ENCODE measurements at places on chromosomes 7 and 10. TPM values are rescaled to one million over a fixed set of nuclear protein-coding genes. Genes with fewer than 3 reads are reported as not detected.

- no peak for DNase-seq
These were observed 32.5 kb downstream of the NUB1 start for GRCh38 chr7:151374139-151374538.

Gene DLG5
- 22.6 TPM for total RNA-seq

Gene SPRN
- not detected for total RNA-seq

Gene PRKAR2B
- total RNA-seq = 10.6 TPM

DNA sequence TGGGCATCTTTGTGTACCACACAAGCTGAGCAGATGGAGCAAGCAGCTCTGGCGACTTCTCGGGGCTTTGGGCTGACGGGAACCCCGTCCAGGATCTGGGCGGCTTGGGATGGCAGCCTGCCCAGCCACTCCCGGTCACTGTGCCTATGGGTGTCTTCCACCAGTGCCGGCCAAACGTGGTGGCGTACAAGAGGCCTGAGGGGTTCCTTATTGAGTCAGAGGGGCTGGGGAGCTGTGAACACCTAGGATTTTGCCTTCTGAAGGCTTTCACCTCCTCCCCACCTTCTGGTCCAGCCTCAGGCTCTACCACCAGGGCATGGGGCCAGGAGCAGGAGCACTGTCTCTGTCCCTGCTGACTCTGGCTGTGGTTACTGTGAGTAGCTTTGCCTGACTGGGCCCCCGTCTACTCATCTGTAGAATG, 71.8 kb upstream of the PPIF start:
- peak; percentile 54 for DNase-seq

Gene PNLIPRP3
- not detected for total RNA-seq

Gene MEOX2
- total RNA-seq = 8.0 TPM

DNA sequence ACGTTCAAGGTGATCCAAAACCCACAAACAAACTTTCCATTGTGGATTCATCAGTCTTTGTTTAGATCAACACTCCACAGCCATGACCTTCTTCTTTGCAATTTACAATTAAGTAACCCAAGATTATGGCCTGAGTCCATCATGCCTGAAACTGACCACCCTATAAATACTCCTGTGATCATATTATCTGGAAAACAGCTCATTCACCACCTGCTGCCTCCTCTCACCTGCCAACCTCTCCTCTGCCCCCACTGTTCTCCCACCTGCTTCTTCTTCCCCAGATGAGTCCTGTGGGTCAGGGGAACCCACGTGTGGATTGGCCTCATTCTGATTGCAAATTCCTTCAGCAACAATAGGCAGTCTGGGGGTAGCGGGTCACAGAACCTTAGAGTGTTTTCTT, 81.4 kb downstream of the ABLIM1 start:
- DNase-seq = no peak

- DNase-seq = no peak
These were observed 213.3 kb downstream of the MDFIC start for GRCh38 chr7:115135146-115135545.

DNA sequence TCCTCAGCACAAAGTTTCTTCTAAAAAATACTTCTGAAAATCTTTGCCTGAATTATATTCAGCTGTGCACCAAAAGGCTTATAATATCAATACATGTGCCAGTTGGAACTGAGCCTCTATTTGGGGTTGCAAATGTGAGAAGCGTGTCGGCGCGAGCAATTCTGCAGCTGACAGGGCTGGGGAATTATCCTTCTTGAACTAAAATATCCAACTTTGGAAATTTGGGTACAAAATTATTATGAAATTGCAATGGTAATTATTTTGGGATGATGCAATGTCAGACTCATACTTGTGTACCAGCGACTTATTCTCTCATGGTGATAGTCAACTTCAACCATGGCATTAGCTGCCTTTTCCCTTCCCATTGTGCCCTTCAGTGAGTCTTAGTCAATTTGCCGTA, 507.0 kb upstream of the KLF6 start:
- DNase-seq = no peak

- peak; percentile 12 for DNase-seq
These were observed 39.7 kb upstream of the TEX47 start for GRCh38 chr7:88835147-88835728.

GRCh38 chr7:48109848-48110663, 21.0 kb downstream of the UPP1 start:
- peak; percentile 83 for DNase-seq

GRCh38 chr10:86366902-86367151, 232 bp upstream of the GRID1 start:
- DNase-seq = no peak

- no peak for DNase-seq
These were observed 261.6 kb downstream of the SKIDA1 start for GRCh38 chr10:21263839-21264238.

DNA sequence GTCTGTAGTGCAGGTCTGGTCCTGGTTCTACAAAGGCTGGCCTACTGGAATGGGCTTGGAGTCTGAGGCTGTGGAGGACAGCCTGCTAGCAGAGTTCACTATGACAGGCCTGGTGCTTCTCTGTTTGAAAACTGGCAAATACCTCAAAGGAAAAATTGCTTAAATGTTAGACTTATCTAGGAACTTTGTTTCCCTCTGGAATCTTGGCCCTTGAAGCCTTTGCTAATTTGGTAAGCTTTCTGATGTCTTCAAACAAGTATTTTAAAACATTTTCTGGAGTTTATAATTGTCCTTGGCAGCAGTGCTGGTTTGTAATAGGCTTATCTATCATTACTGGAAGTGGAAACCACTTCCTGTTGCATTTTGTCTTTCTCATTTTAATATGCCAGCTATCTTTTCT, 139.7 kb downstream of the TMEM26 start:
- DNase-seq = no peak

GRCh38 chr7:92044940-92045339, 89.3 kb downstream of the CYP51A1 start:
- no peak for DNase-seq

DNA sequence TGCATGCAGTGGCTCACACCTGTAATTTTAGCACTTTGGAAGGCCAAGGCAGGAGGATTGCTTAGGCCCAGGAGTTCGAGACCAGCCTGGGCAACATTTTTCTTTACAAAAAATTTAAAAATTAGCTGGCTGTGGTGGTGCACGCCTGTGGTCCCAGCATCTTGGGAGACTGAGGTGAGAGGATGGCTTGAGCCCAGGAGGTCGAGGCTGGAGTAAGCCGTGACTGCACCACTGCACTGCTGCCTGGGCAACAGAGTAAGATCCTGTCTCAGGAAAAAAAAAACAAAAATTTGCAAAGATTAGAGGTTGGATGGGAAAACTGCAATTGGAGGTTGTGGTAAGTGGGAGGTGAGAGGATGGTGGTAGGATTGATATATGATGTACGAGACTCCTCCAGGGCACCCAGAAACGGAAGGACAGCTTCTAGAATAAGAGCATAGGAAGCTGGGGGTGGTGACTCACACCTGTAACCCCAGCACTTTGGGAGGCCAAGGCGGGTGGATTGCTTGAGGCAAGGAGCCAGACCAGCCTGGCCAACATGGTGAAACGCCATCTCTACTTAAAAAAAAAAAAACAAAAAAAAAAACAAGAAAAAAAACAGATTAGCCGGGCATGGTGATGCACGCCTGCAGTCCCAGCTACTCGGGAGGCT, 19.1 kb upstream of the PARP12 start:
- no peak for DNase-seq

Gene COX15
- total RNA-seq = 9.6 TPM

DNA sequence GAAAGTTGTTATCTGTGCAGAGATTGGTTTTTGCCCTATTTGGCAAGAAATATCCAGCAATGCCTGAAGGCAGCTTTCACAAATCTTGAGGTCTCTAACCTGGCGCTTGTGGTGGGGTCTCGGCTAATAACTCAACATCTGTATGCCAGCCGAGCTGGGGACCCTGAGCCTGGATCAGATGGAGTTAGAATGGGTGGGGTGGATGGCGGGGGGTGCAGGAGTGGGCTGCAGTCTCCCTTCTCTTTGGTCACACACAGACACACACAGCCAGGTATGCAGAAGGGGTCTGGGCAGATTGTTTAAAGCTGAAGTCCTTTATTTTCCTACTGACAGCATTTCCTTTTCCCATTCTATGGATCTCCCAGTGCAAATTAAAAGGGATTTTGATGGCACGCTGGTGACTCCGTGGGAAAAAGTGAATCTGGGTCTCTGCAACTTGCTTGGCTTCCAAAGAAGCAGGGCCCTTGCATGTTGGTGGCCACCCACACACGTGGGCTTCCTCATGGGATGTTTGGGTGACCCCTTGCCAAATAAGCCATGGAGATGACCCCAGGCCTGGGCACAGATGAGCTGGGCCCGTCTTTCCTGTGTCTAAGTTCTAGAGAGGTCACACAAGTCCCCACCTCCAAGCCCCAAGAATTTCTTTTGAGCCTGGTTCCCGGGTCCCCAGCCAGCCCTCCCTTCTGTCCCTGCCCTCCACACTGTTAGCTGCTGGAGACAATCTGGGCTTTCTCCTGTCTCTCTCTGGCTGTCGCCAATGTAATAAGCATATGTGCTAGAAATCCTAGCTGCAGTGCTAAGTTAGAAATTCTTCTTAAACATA, 39.9 kb upstream of the EMX2 start:
- no peak for DNase-seq

DNA sequence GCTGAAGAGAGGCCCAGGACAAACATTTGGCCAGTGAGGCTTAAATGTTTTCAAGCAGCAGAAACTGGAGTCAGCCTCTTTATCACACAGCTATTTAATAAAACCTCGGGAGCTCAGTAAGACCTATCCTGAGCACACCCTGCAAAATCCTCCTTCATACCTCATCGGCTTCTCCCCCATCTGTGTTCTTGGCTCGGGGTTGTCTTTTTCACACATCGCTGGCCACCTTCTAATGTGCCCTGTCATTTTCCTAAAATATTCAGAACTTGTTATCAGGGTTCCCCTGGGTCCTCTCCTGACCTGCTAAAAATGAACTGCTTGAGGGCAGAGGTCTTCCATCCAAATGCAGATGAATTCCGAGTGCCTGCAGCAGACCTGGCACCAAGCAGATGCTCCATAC, 310.3 kb upstream of the AKR1E2 start:
- no peak for DNase-seq

DNA sequence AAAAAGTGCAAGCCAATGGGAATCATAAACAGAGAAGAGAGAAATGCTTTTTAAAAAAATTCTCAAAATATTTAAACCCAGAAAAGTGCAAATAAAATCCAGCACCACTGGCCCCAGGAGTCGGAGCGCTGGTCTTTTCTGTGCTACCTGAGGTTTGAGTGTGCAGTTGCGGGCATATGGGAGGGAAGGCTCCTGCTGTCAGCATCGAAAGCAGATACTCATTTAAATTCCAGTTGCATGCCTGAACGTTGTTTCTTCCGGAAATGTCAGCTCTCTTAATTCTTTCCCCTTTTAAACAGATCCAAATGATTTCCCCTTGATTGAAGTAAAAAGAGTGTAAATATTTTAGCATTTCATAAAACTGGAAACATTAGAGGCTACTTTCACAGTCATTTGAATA, 240.5 kb upstream of the GPR26 start:
- DNase-seq = no peak

Gene ACBD5
- 11.5 TPM for total RNA-seq

- DNase-seq = no peak
These were observed 145.7 kb downstream of the RNLS start for GRCh38 chr10:88437411-88437810.

DNA sequence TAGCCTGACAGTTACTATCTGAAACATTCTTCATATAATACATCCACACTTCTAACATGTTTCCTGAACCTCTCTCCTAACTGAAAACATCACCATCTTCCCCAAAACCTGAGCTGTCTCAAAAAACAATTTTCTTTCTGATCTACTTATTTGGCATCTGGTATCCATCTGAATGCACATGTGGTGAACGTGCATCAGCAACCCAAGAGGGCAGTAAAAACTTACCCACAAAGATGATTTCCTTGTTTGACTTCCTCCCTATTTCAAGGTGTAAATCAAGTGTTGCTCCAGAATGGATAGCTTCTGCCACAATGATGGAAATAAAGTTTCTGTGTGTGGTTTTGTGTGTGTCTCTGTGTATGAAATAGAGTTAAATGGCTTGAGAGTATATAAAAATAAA, 500.4 kb downstream of the MAGI2 start:
- no peak for DNase-seq

- DNase-seq = no peak
These were observed 419.8 kb downstream of the GRID1 start for GRCh38 chr10:85946713-85947326.

Gene PAX4
- not detected for total RNA-seq

Gene CPA1
- total RNA-seq = 42,834 TPM

DNA sequence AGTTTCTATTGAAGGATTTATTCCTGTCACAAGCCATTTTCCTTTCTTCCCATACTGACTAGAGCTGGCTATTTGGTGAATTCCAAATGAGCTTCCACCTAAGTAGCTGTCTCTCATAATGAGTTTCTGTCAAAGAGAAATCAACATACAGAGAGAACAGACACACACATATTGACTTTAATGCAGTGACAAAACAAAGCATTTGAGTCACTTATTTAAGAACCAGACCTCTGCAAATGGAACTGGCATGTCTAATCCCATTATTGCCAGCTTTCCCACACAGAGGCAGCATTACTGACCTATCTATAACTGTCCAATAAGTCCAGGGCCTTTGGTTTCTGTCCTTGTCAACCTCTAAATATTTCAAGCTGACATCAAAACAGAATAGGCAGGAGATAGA, 179.3 kb upstream of the CSTF2T start:
- no peak for DNase-seq

Gene CCDC7
- total RNA-seq = 23.6 TPM

DNA sequence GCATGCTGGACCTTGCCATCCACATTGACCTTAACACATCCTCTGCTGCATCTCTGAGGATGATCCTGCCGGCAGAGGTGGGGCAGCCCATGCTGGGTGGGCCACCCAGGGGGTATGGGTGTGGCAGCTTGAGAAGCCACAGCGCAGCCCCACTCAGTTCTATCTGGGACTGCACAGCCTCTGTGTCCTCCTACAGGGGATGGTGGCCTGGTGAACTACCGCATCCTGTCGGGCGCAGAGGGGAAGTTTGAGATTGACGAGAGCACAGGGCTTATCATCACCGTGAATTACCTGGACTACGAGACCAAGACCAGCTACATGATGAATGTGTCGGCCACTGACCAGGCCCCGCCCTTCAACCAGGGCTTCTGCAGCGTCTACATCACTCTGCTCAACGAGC, 12.2 kb upstream of the C10orf105 start:
- DNase-seq = no peak

- DNase-seq = no peak
These were observed 69.1 kb downstream of the ZMIZ1 start for GRCh38 chr10:79137826-79138225.

- DNase-seq = no peak
These were observed at the start of gene GIMAP8 for GRCh38 chr7:150450491-150451001. Gene GIMAP8 (plus strand): TSS chr7:150450630. CDS start chr7:150466699, 16,069 bp downstream.

- DNase-seq = no peak
These were observed 5.0 kb downstream of the CALD1 start for GRCh38 chr7:134784251-134785049.

- DNase-seq = no peak
These were observed 120.0 kb downstream of the ATXN7L1 start for GRCh38 chr7:105756367-105756766.

Gene CYP2C19
- total RNA-seq = 0.78 TPM

DNA sequence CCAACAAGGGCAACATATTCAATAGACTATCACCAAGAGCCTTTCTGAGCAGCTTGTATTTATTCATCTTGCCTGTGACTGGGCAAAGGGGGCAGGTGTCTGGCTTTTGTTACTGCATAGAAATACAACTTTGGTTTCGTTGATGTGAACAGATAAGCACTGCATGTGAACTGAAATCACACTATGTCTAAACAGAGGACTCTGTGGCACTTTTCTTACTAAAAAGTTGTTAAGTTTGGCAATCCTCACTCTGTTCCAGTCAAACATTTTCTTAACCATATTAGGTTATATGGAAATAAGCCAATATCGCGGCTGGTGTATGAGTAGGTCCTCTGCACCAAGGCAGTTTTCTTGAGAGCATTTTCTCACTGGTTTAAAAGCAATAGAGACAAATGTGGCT, 48.5 kb downstream of the CALD1 start:
- DNase-seq = no peak

- DNase-seq = no peak
These were observed 507.3 kb downstream of the DNAJB6 start for GRCh38 chr7:157844141-157844540.

Data from body of pancreas (tissue), 4 donors.